ENCODE measurements at places on chromosomes 11 and 22.
A peak's percentile ranks its signal among the peaks of the same experiment; 100 is the strongest.

- DNase-seq: no peak
Observed at GRCh38 chr11:113833151-113833550, 42.2 kb downstream of the USP28 start.

- DNase-seq: no peak
Observed at GRCh38 chr11:120805960-120806555, 217.8 kb upstream of the TBCEL start.

GRCh38 chr11:114782650-114783310 lies 104.5 kb downstream of the NXPE2 start:
- no peak for DNase-seq

- no peak for DNase-seq
Observed at GRCh38 chr11:27387362-27387761, 24.3 kb upstream of the CCDC34 start.

DNA sequence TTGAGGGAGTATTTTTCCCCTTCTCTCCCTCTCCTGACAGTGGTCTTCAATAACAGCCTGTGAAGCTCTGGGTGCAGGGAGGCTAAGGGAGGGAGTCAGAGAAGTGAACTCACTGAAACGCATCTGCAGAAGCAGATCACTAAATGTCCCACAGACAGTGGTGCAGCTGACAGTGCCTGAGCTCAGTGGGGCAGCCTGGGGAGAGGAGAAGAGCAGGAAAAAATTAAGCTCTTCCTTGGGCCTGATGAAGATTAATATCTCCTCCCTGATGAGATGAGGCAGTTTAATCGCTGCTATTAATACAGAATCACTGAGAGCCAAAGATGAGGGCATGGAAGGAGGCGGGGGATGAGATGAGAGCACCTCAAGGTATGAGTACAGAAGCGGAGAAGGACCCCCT lies 180.8 kb downstream of the LARGE1 start:
- DNase-seq: no peak

DNA sequence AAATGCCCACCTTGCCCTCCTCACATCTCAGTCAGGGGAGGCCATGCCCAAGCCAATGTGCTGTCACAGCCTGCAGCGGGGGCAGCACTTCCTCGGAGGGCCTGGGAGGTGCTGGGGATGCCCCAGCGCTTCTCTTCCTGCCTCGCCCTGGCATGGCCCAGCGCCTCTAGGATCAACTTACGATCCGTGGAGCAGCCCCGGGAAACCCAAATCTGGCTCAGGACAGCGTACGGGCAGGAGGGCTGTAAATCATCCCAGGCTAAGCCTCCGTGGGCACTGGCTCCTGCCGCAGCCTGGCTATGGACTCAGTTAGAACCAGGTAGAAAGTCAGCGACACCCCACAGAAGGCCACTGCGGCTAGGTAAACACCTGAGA lies 60.9 kb upstream of the EMID1 start:
- DNase-seq: no peak

GRCh38 chr22:49269371-49269770 lies 558.3 kb downstream of the BRD1 start:
- DNase-seq: no peak

DNA sequence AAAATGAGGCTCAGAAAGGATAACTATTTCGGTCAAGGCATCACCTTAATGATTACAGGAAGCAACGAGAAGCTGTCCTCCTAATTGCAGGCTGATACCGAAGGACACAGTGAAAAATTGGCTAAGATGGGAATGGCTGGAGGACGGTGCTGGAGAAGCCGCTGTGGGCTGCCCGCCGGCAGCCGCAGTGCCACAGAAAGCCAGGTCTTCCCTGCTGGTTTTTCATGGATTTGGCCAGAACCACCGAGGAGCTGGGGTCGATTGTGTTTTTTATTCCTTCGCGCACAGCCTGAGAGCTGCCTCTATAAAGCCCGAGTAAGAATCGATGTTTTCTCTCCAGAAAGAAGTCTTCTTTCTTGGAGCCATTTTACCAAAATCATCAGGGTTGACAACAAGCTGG lies 1484.2 kb downstream of the BRD1 start:
- no peak for DNase-seq

DNA sequence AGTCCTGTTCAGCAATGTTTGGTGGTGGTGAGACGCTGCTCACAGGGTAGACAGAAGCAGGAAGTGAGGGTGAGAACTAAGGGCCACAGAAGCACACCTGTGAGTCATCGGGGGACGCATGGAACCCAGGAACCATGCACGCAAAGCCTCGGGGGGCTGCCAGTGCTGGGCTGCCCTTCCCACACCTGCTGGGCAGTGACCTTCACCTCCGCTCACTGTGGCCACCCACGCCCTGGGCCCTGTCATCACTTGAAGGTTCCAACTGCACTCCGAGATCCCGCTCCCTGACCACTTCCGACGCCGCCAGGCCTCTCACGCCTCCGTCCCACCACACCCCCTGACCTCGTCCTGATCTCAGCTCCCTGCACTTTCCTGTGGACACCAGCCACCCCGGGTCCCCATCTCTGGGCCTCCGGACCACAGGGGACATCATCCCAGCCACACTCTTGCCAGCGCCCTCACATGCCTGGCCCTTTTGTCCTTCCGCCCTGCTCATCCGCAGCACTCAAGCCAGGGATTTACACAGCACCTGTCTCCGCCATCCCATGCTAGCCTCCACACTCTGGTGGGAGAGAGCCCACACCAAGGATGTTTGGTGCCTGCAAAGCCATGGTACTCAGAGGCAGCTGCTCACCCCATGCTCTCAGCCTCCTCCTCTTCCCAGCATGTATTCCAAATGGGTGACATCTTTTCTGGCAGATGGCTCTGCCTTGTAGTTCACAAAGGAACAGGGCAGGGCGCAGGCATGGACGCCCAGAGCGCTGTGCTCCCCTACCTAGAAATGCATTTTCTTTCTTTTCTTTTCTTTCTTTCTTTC lies 23.1 kb upstream of the ATXN10 start:
- no peak for DNase-seq

- no peak for DNase-seq
Observed at GRCh38 chr22:48188231-48188721, 1425.8 kb downstream of the TBC1D22A start.

GRCh38 chr11:30342736-30343166 lies 19.8 kb downstream of the ARL14EP start:
- DNase-seq: no peak

DNA sequence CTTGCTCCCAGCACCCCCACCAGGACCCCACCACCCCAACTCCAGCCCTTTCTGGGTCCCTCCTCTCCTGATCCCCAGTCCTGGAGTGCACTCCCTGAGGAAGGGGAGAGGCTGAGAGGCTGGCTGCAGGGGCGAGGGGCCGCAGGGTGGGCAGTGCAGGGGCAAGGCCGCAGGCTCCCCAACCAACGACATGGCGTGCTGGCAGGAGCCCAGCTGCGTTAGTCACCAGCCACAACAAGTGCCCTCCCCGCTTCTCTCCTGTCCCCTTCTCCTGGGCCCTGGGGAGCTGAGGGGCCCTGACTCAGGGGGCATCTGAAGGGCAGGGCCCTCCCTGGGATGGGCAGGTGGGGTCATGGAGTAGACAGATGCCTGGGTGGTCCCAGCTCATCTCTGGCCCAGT lies 2.3 kb downstream of the CABP7 start:
- DNase-seq: no peak

DNA sequence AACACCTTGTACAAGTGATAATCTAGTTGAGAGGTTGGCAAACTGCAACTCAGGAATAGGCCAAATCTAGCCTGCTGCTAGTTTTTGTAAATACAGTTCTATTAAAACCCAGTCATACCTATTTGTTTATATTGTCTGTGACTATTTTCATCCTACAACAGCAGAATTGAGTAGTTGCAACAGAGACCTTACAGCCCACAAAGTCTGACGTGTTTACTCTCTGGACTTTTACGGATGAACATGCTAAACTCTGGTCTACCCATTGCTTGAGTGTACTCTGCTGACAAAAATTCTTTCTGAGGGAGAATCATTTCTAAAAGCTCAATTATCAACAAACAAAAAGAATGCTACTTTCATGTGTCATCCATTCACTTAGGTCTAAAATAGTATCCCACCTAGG lies 287.0 kb downstream of the DYNC2H1 start:
- no peak for DNase-seq

DNA sequence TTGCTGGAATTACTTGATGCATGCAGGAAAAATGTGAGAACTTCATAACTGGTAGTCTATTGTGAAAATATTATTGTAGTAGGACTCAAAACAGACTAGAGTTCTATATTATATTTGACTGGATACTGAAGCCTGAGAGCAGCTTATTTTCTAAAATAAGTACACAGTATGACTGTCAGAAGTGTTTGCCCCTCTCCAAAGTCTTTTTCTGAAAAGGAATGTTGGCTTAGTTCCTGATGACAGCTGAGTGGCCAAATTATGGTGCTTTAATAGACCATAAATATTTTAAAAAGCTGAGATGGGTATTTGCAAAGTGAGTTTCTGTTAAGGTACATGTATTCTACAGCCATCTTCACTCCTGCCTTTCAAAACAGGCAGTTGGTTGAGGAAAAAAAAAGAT lies 13.1 kb downstream of the ZBED5 start:
- no peak for DNase-seq

DNA sequence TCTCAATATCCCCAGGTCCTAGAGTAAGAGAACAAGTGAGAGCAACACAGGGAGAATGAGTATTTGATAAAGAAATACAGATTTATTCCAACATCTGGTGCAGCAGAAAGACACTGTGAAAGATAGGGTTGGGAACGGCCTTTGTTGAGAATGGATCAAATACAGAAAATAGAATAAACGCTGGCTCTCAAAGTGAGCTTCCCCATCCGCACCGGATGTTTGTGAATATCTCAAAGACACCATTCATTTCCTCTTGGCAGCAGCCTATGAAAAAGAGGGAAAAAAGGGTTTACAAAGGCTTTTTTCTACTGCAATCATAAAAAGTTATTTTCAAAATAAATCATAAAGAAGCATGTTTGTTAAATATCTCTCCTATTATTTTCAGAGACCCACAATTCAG lies 279.3 kb downstream of the CASP12 start:
- DNase-seq: no peak

DNA sequence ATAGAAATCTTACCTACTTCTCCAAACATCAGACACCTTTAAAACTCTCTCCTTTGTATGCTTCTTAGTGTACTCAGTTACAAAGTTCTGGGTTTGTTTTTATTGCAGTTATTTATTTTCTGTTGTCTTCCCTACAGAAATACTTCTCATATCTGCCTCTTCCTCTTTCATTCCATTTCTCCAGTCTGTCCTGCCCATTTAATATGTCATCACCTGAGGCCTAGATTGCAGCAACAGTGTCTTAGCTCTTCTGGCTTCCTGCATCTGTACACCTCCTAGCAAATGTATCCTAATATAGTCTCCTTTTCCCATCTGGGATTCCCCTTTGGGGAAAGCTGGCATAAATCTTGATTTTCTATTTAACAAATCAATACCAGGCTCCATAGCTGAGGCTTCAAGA lies 34.9 kb upstream of the PCF11 start:
- no peak for DNase-seq

GRCh38 chr22:41198027-41198580 lies 7.0 kb upstream of the L3MBTL2 start:
- no peak for DNase-seq

- DNase-seq: peak; percentile 90
Observed at GRCh38 chr11:33942954-33943353, 51.1 kb upstream of the LMO2 start.

- DNase-seq: no peak
Observed at GRCh38 chr11:102640946-102641345, 15.8 kb upstream of the MMP20 start.

DNA sequence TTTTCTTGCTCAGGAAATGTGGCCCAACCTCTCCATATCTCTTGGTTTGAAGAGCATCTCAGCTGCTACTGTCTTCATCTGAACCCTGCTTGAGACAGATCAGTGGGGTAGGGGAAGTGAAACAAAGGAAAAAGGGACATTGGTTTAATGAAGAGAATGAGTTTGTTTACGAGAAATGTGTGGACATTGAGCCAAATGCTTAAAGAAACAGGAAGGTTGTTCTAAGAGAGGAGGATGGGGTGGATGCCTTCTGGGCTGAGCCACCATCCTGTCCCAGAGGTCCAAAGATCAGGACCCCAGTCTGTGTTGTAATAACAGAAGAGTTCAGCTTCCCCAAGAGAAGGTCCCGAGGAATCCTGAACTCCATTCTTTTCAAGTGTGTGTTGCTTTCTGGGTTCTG lies 369.7 kb downstream of the INSC start:
- DNase-seq: no peak

DNA sequence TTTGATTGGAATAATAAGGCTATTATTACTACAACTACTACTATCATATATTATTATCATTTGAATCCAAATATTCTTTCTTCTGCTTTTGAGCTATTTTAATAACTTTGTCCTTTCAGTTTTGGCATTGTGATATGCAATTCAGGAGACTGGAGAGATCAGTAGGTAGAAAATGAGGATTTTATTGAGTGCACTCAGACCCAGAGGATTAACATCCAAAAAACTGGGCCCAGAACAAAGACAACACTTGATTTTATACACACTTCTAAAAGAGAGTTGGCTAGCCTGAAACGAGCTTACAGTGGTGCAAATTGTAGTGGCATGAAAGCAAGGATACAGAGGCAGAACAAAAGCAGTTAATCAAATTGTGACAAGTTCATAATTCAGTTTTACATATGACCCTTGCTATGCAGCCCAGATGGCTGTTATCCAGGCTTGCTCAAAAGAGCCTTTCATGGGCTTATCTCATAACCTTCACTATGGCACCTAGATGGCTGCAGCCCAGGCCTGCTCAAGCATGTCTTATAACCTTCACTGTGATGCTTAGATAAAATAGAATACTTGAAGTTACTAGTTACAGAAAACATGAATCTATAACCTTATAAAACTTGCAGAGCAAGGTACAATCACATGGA lies 796.3 kb upstream of the RAG2 start:
- no peak for DNase-seq

DNA sequence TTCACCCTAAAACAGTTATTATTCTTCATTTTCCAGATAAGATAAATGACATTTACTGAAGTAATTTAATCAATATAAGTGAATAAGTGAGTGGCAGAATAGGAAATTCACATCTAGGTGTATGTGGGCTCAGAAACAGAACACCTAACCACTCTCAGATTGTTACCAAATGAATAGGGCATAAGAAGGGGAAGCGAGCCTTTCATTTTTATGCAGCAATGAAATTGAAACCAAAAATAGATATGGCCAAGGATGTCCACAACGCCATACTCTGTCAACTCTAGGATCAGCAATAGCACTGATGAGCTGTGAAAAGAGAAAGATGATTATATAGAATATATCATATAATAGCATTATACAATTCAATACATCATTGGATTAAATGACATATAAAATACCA lies 398.1 kb upstream of the API5 start:
- DNase-seq: no peak

- DNase-seq: no peak
Observed at GRCh38 chr11:32121012-32121411, 30.1 kb downstream of the RCN1 start.

- DNase-seq: no peak
Observed at GRCh38 chr22:46364341-46365165, 29.0 kb downstream of the TRMU start.

DNA sequence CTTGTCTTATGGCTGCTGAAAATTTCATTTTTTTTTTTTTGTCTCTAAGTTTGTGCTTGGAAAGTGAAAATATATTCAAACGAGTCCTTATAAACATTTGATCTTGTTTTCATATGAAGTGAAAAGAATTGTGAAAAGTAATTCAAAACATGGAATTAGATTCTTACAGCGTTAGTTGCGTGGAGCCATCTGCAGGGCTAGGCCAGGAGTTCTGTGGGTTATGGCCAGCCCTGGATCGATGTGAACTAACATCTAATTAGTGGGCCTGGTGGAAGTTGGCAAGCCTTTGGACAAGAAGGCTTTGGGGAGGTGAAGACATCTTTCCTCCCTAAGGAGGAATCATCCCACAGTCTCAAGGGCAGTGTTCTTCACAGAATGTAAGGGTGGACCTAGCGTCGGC lies 37.2 kb downstream of the PARVA start:
- DNase-seq: no peak

GRCh38 chr11:57276971-57277675 lies 40.1 kb upstream of the APLNR start:
- DNase-seq: no peak
